Activated CD8-positive, alpha-beta memory T cell treated with anti-CD3 and anti-CD28 coated beads, Interleukin-2, amount 50 U/mL, for 48 hours (primary cell): ENCODE measurements at places on chromosomes 7 and 10.
A peak's percentile ranks its signal among the peaks of the same experiment; 100 is the strongest.

- no peak for DNase-seq
These were observed 29.8 kb downstream of the SEM1 start for GRCh38 chr7:96679886-96680285.

DNA sequence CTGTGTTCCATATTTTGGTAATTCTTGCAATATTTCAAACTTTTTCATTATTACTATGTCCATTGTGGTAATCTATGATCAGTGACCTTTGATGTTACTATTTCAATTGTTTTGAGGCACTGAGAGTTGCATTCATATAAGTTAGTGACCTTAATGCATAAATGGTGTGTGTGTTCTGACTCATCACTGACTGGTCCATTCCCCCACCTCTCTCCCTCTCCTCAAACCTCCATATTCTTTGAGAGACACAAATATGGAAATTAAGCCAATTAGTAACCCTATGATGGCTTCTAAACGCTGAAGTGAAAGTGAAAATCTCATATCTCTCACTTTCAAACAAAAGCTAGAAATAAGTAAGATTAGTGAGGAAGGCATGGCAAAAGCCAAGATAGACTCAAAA lies 739.6 kb downstream of the CCSER2 start:
- DNase-seq = no peak

- DNase-seq = no peak
These were observed 172.6 kb upstream of the VIPR2 start for GRCh38 chr7:159317294-159317693.

DNA sequence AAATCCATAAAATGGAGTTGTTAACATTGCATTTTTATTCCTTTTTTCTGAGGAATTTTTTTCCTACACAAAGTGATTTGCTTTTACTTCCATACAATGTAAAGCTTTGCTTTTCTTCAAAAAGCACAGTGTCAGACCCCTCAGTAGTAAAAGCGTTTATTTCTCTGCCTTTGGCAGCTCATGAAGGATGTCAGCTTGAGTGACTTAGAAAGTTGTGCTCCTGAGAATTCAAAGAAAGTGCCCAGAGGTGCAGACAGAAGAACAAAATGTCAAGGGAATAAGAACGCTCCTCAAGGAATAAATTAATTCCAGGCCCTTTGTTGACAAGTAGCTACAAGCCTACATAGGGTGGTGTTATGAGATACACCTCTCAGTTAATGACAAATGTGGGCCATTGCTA lies 369.3 kb upstream of the ADARB2 start:
- no peak for DNase-seq

GRCh38 chr10:111015181-111015580 lies 61.6 kb upstream of the ADRA2A start:
- DNase-seq = no peak

DNA sequence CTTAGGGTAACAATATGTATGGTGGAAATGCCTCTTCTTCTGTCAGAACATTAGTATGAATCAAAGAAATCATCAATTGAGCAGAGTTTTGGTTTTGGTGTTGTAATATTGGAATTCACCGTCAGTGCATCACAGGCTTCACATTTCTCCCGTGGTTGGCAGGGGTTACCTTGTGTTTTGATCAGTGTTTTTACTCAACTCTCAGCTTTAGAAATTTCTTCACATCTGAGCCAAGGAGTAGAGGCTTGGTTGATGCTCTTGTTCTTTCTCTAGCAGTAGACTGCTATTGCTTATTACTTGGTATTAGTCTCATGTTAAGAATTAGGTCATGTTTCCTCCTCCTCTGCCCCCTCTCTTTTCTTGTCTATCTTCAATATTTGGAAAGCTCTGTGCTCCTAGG lies 188.8 kb upstream of the SMIM30 start:
- no peak for DNase-seq

- peak; percentile 46 for DNase-seq
These were observed 86.0 kb upstream of the RET start for GRCh38 chr10:42990721-42991441.

DNA sequence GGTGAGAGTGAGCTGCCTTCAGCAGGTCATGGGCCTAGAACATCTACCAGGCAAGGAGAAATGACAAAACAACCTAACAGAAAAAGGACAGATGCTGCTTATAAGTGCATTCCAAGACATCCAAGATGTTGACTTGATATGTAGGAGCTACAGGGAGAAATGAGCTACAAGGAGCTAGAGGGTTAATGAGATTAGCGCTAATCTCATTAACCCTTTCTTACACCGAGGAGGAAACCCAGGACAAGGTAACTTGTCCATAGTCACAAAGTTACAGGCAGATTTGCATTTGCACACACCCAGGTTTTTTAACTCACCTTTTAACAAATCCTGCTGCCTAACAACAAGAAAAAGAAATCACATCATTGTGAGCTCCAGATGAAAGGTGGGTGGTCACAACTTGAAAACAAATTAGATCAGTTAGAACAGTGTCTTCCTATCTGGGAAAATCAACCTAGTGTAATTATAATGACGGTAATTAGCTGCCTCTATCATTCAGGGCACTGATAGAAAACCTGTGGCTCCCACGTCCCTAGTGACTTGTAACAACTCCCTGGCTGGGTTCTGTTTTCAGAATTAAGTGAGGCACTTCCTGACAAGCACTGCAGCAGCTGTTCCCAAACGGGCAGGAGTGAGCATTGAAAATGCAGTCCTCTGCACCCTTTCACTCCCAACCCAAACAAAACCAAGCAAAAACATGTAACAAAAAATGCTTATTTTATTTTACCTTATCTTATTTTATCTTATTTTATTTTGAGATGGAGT lies 5.7 kb downstream of the KIAA1549 start:
- no peak for DNase-seq

GRCh38 chr7:7103343-7104313 lies 78.7 kb upstream of the C1GALT1 start:
- DNase-seq = no peak

GRCh38 chr7:29812185-29812876 lies 6.0 kb downstream of the WIPF3 start:
- DNase-seq = no peak

DNA sequence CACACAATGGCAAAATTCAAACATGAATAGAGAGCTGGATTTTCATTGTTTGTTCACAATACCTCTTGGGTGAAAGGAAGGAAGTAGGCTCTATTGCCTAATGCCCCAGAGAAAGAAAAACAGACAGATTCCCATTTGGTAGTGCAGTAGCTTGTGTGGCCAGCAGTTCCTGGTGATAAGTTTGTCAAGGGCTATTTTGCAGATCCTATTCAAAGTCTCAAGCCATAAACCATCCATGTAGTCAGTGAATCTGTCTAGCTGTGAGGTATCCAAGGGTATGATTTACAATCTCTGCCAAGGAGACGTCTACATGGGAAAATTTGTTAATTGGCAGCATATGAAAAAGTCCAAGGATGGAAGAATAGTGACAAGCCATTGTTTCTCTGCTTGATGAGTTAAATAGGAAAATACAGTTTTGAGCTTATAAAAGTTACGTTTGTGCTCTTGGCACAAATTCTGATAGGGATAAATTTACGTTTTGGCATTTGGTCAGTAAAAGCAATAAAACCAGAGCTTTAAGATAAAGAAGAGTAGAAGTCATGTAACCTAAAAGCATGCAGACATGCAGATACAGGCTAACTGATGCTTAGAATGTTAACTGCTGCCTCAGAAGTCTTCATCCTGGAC lies 269.1 kb downstream of the GATA3 start:
- no peak for DNase-seq

DNA sequence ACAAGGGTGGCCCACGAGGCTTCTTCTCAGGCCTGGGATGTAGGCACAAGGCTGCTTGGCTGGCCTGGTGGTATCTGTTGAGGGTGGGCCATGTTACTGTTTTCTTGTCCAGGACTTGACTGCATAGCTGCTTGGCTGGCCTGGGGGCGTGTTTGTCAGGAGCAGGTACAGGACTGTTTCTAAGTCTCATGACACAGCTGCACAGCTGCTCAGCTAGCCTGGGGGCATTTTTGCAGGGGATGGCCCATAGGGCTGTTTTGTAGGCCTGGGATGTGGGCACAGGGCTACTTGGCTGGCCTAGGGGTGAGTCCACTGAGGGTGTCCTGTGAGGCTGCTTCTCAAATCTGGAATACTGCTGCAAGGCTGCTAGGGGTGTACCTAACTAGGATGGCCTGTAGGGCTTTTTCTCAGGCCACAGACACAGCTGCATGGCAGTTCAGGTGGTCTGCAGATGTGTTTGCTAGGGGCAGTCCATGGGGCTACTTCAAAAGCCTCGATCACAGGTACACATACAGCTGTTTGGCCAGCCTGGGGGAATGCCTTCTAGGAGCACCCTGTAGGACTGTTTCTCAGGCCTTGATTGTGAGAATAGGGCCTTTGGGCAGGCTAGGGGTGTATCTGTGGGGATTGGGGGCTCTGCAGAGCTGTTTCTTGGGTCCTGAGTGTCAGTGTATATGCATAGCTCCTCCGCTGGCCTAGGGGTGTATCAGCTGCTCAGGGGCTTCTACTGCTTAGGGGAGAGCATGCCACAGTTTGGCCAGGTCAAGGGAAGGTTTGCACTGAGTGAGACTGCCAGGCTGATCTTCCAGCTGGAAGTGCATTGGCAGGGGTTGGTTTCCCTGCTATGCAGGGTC lies 26.6 kb upstream of the PLA2G12B start:
- no peak for DNase-seq

- DNase-seq = no peak
These were observed 43.4 kb upstream of the DNAJB6 start for GRCh38 chr7:157293413-157293788.

GRCh38 chr10:37654466-37654865 lies 202.9 kb downstream of the ZNF248 start:
- no peak for DNase-seq

DNA sequence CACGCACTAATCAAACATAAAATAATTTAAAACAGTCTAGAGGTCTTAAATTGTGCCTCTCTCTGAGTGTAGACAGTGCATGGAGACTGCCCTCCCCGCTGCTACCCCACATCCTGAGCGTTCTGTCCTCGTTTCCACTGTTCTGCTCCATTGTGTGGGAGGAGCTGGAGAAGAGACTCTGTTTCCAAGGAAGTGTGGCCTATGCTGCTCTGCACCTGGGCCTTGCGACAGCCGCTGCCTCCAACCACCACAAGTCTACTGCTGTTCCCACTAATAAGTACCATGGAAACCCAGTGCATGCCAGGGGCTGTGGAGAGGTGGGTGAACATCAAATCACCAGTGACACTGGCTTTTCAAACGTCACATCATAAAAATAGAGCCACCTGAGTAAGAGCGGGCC lies 19.6 kb downstream of the NRG3 start:
- DNase-seq = no peak

- no peak for DNase-seq
These were observed 77.5 kb upstream of the CXCL12 start for GRCh38 chr10:44462338-44462914.

DNA sequence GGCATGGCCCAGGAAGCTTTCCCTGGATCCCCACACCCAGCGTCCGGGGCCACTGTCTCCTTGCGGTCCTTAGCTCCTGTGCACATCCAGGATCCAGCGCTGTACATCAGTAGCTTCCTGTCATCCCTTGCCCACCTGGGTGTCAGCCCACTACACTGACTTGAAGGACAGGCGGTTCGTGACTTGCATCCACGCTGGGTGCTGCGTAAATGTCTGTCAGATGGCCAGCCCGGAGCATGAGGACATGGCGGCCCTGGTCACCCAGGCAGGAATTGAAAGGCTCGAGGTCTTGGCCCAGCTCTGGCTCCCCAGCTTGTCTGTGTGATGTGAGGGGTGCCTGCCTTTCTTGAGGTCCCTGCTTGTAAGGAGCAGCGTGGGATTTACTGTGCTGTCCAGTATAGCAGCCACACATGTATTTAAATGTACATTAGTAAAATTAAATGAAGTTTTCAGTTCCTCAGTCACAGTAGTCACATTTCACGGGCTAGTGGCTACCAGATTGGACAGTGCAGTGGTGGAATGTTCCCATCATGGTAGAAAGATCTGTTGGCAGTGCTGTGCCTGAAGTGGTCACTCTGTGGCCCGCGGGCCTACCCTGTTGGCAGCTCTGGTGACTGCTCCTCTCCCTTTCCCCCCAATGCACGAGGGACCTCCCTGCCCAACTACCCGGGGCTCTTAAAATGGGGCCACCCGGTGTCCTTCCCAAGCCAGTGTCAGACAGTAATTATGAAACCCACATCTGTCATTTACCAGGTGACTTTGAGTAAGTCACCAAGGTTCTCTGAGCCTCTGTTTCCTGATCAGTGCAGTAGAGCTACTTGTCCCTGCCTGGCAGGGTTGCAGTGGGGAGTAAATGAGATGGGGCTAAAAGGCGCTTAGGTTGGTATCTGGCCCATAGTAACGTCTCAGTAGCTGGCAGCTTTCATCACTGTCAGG lies 97.8 kb upstream of the PPIF start:
- no peak for DNase-seq

DNA sequence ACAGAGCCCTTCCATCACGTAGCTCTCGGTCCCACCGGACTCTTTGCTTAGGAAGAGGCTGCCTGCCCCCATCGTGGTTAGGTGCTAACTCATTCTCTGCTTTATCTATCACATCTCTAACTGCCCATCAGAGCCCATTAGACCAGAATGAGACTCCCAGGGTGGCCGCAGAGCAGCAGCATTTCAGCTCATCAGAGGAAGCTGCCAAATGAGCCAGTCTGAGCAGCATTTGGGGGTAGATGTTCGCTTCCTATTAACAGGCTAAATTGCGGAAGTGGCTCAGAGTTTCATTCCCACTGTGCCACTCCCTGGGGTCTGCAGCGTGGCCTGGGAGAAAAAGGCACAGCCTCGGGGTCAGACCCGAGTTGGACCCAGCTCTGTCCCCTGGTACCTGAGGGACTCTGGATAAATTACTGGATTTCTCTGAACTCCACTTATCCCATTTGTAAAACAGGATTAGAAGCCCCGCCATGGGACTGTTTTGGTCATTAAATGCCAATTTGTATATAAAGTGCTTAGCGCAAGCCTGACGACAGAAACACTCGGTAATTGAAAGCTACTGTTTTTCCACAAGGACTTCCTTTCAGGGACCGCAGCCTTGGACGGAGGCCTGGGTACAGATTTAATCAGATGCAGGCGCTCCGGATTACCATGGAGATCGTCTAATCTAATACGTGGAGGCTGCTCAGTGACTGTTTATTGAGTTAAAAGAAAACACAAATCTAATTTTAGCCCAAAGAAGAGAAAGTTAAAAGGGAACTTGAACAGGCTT lies 73.8 kb upstream of the PRLHR start:
- no peak for DNase-seq

GRCh38 chr10:23692736-23693135 lies 253.9 kb downstream of the OTUD1 start:
- DNase-seq = no peak

- DNase-seq = no peak
These were observed 148.0 kb downstream of the FGFR2 start for GRCh38 chr10:121450247-121450646.

GRCh38 chr7:13179775-13180523 lies 492.5 kb downstream of the ARL4A start:
- DNase-seq = no peak

- DNase-seq = no peak
These were observed 1.0 kb upstream of the UBN2 start for GRCh38 chr7:139230023-139230422.

DNA sequence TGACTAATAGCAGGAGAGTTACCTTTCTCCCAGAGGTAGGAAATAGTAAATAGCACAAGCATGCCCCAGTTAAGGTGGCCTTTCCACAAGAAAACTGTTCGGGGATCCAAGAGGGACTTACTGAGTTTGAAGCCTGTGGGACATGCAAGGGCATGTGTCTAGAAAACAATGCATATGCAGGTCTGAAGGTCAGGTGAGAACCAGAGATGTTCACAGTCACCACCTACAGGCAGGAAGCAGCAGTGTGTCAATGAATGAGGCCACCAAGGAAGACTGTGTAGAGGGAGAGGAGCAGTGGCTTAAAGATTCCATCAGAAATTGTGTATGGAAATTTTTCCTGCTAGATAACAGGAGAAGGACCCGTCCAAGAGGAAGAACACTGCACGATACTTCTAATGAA lies 66.0 kb downstream of the CALD1 start:
- DNase-seq = no peak

GRCh38 chr10:33229949-33230267 lies 104.6 kb downstream of the NRP1 start:
- DNase-seq = no peak
